ENCODE measurements at places on chromosomes 1 and 21.

DNA sequence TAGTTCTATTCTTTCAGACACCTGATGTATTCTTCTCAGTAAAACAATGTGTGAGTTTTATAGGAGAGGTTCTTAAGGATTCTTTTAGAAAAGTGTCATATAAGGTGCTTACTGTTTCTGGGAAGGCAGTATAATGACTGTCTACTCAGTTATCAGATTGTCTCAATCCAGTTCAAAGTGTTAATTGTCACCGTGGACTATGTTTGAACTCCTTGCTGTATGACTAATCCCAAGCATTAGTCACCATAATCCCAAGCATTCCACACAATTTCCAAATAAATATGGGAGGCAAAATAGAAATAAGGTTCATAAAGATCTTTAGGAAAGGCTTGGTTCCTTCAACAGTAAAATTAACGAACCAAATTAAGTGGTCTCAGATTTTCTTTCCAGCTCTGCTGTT lies 342.1 kb upstream of the NR5A2 start:
- DNase-seq: no peak

- DNase-seq: no peak
Observed at GRCh38 chr1:2438038-2438437, 25.7 kb upstream of the PEX10 start.

- no peak for DNase-seq
Observed at GRCh38 chr1:38603907-38604306, 255.7 kb downstream of the RRAGC start.

DNA sequence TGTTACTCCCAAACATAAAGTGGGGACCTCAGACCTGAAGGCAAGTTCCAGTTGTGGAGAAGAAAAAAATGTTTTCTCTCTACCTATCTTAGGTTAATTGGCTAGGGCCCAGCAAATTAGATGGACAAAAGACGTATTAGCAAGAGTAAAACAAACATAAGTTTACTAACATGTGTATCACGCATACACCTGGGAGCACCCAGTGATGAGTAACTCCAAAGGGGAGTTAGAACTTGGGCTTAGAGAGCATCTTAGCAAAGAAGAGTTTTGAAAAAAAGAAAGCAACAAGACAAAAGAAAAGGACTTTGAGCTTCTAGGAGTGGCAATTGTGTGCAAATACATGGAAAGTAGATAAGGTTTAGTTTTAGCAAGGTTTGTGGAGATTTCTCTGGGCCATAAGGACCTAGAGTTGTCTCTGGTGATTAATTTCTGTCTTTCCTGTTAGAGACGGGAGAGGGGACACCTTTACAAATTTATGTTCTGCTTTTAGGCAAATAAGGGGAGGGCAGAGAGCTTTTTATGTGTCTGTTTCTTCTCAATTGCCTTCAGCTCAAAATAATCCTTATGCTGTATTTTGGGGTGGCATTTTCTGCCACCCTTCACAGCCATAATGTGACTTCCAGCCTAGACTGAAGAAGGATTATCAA lies 76.7 kb upstream of the PTGFRN start:
- no peak for DNase-seq

DNA sequence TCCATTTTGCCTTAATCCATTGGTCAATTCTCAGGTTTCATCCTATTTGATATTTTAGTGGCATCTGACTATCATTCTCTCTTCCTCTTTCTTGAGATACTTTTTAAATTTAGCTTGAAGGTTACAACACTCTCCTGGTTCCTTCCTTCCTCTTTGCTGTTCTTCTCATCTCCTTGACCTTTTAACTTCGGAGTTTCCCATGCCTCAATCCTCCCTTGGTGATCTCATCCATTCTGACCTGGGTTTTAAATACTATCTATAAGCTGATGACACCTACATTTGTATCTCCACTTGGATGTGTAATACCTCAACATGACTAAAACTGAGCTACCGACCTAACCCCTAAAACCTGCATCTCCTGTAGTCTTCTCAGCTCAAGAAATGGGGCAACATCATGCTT lies 4.8 kb upstream of the ZNF687 start:
- DNase-seq: peak; percentile 14

DNA sequence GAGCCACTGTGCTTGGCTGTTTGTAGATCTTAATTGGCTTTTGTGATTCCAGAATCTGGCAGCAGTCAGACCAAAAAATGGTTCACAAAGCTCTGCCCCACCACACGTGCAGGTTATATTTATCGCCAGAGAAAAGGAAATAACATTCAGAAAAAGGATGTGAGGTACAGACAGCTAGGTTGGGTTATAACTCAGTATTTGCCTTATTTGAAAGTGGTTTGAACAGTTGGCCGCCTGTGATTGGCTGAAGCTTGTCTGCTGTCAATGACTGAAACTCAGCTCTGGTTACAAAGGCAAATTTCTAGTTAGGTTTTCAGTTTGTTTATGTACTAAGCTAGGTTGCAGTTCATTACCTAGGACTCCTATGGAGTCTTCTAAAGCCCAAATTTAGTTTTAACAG lies 9.6 kb downstream of the SH3BGR start:
- DNase-seq: no peak

DNA sequence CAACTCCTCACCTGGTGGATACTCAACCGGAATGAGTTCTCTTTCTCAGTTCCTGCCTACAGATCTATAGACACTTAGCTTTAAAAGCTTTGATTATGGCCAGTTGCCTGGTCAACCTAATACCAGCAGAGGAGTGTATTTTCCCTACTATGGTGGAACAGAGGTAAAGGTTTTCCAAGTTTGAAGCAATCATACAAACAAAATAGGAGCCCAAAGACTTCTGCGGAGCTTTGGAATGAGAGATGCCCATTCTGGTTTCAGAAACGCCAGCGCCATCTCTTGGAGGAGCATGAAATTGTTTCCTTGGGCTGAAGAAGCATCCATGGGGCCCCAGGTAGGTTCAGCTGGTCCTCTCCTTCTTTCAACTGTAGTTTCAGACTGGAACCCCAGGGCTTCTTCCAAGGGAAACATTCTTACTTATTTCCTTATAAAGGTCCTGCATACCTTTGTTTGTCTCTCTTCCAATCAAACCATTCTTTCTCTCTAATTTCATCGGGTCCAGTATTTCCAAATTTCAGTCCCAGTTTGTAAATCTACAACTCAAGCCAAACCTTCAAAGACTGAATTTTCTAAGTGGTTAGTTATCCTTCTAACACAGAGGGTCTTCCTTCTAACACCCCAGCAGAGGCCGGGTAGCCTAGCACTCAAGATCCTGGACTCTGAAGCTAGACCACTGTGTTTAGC lies 95.9 kb downstream of the KCNJ15 start:
- DNase-seq: peak; percentile 16

DNA sequence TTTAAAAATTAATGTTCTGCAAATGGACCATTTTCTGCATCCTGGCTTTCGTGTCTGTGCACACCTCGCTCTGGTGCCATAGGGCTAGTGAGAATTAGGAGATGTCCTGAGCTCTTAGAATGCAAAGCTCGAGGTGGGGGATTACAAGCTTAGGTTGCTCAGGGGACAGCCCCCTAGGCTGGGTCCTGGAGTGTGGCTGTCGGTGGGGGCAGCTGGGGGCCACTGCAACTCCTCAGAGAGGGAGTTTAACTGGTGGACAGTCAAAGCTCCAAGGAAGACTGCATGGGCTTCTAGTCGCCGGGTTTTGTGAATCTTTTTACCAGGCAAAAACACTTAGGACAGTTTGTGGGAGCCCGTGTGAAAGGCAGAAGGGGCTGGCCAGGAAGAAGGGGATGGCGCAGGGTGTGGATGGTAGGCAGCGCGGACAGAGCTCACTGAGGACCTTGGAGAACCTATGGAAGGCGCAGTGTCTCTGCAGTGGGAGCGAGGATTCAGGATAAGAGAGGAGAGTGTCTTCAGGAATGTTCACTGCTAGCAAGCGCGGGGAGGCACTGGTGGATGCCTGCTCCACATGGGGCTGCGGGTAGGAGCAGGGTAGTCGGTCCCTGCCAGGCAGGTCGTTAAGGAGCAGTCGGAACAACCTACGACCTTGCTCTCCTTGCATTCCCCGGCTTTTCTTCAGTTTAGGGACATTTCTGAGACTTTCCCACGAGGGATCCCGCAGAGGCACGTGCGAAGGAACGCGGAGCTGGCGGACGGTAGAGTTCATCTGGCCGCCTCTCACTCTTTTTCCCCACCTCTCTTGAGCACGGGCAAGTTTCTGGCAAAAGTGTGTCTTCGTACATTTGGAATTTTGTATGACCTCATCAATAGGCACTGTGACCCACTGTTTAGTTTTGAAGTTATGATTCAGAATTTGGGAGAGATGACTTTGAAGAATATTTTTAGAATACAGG lies 12.9 kb upstream of the KCNE1 start:
- DNase-seq: no peak

- peak; percentile 4 for DNase-seq
Observed at GRCh38 chr1:32623775-32624174, 26.6 kb downstream of the ZBTB8OS start.

GRCh38 chr1:247316590-247317197 lies 15.0 kb downstream of the ZNF496 start:
- no peak for DNase-seq

DNA sequence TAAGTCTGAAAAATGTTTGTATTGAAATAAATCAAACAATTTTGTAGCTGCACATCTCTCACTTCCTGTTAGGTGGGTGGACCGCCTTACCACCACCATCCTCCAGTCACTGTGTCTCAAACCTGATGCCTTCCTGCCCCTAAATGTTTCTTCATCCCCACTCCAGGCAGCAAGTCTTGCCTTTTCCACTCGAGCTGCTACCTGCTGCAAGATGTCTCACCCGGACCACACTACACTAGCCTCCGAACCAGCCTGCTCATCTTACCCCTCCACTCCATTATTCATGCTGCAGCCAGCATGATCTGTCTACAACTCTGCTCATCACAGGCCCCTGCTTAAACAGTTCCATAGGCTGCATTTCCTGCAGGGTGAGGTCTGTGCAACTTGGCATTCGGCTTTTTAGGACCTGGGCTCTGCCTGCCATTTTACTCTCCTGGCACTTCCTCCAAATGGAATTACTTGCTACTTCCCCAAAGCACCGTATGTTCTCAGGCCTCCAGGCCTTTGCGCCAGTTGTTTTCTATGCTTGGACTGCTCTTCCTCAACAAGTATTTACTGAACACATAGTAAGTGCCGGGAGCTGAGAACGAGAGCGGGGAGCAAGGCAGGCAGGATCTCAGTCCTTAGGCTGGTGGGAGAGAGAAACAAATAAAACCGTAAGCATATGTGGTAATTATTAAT lies 5.2 kb upstream of the SF3A3 start:
- no peak for DNase-seq

DNA sequence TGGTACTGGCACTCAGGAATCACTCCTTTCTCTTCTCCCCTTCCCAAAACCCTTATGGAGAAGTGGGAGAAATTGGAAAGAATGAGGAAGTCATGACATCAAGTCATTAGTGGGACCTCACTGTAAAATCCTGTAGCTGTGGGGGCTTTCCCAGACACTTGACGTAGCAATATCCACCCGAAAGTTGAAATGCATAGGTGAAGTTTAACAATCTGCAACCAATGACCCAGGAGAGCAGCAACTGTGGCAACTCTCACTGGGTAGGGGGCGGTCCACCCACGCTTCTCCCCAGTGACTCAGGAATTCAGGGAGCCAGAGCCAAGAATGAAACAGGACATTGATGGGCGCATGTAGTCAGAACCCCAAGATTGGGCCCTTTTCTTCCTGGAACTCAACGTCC lies 27.0 kb downstream of the ABCA4 start:
- DNase-seq: no peak

DNA sequence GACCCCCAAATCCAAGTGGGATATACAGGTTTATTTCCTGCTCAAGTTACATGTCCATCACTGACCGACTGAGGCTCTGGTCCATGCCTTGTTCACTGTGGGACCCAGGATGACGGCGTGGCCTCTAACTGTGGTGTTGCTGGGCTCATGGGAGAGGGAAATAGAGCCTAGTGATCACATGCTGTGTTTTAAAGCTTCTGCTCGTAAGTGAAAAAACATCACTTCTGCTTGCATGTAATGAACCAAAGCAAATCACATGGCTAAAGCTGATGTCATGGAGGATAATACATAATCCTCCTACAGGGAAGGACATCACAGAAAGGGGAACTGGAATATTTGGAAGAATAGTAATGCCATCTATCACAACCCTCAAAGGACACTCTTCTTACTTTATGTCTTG lies 107.6 kb downstream of the FASLG start:
- DNase-seq: no peak

- DNase-seq: no peak
Observed at GRCh38 chr1:100353988-100354387, 1.7 kb downstream of the CDC14A start.

GRCh38 chr1:22296701-22297591 lies 154.0 kb upstream of the WNT4 start:
- no peak for DNase-seq

DNA sequence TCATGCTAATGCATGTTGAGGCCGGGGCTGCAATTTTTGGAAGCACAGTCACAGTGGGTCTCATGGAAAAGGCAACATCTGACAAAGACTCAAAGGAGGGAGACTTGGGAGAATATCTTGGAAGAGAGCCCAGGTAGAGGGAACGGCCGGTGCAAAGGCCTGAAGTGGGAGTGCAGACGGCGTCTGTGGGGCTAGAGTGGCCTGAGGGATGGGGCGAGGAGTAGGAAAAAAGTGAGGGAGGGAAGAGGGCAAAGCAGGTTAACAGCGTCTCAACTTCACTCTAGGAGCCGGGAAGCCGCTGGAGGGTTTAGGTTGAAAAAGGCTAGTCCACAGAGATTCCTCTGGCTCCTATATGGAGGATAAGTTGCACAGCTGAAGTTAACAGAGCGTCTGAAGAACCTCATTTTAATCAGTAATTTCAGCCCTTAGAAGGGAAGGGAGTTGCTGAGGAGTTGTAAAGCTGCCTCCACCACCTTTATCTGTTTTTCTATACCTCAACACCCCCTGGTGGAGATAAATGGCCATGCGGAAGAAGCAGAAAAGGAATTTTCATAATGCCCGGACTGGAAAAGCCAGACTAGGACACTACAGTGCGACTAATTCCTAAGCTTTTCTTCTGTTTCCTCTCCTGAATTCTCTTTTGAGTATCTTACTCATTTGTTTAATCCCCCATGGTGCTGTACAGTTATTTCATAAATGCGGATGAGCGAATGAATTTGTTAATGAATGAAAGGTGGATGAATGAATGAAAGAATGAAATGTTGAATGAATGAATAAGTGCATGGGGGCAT lies 78.7 kb upstream of the ZNF281 start:
- peak; percentile 59 for DNase-seq

- no peak for DNase-seq
Observed at GRCh38 chr1:184156521-184157393, 105.2 kb downstream of the TSEN15 start.

Measured in CD4-positive, alpha-beta T cell treated with Interleukin-21 for 1 hour (primary cell).